Panc1 (cell line): ENCODE measurements at places on chromosomes 2 and 18. TPM values are rescaled to one million over a fixed set of nuclear protein-coding genes. Genes with fewer than 3 reads are reported as not detected.

DNA sequence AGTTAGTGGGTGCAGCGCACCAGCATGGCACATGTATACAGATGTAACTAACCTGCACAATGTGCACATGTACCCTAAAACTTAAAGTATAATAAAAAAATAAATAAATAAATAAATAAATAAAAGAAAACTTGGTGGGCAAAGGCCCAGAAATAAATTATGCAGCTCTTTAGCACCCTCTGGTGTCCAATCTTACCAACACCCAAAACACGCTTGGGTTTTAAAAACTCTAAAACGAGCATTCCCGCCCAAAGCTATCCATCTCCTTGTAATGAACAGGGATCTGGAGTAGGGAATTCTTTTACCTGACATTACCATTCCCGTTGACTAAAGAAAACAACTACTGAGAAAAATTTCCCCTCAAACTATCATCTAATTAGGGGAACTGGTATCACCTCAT, 2005.9 kb upstream of the CELF4 start:
- H3K27me3 ChIP-seq, result no peaks in the 10 kb centered on the region
- no peaks in the 10 kb centered on the region for H3K36me3 ChIP-seq
- H3K27ac ChIP-seq, result no peak overlapping the region
- no peak overlapping the region for H3K4me3 ChIP-seq
- H3K4me1 ChIP-seq, result no peaks in the 10 kb centered on the region

DNA sequence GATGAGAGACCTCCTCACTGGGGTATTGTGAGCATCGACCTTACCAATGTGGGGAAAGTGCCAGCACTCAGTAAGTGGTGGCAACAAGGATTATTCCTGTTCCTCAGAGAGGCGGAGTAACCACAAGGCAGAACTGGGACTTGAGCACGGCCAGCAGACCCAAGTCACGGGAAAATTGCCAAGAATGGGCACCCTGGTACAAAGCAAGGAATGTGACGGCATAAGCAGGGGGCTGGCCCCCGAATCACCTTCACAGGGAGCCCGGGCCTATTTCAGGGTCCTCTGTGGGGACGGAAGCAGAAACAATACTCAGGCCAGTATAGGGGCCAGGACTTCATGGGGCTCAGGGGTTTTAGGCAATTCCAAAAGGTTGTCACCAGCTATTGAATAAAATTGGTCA, 25.4 kb downstream of the CENPA start:
- DNase-seq, result no peak
- H3K4me3 ChIP-seq, result no peak overlapping the region
- H3K27me3 ChIP-seq, result no peaks in the 10 kb centered on the region
- H3K4me1 ChIP-seq, result no peaks in the 10 kb centered on the region
- H3K36me3 ChIP-seq, result no peaks in the 10 kb centered on the region

- no peaks in the 10 kb centered on the region for H3K27me3 ChIP-seq
- no peaks in the 10 kb centered on the region for H3K36me3 ChIP-seq
- H3K4me1 ChIP-seq, result peaks cover 5% of the 10 kb centered on the region; the same call in 1 of the 2 replicates
- H3K4me3 ChIP-seq, result no peak overlapping the region
Measured at GRCh38 chr2:156346731-156347130, 14.2 kb upstream of the NR4A2 start.

DNA sequence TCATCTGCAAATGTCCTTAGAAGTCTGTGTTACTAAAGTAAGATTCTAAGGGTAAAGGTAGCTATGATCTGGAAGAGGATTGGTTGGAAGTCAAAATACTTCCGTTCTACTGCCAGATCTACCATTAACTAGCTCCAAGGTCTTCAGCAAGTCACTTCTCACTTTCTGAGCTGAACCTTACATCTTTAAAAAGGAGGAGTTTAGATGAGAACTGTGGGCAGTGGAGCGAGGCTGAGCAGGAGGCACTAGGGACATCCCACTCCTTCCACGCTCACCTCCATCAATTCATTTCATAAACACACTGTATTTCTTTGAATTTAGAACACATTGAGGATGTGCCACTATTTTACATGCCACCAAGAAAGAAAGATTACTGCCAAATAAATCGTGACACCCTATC, 143.0 kb downstream of the ABCA12 start:
- no peaks in the 10 kb centered on the region for H3K36me3 ChIP-seq
- no peaks in the 10 kb centered on the region for H3K4me1 ChIP-seq
- no peak for DNase-seq
- no peak overlapping the region for H3K27ac ChIP-seq
- no peak overlapping the region for H3K4me3 ChIP-seq

- H3K27ac ChIP-seq, result no peak overlapping the region
- no peak overlapping the region for H3K4me3 ChIP-seq
- no peaks in the 10 kb centered on the region; the same call in 1 of the 2 replicates for H3K27me3 ChIP-seq
- DNase-seq, result no peak
- no peaks in the 10 kb centered on the region for H3K36me3 ChIP-seq
Measured at GRCh38 chr2:67320861-67321587, 76.1 kb upstream of the ETAA1 start.

GRCh38 chr2:14635391-14635871, 2.9 kb downstream of the LRATD1 start:
- DNase-seq, result no peak
- no peaks in the 10 kb centered on the region for H3K4me1 ChIP-seq
- no peak overlapping the region for H3K4me3 ChIP-seq
- no peak overlapping the region for H3K27ac ChIP-seq
- H3K36me3 ChIP-seq, result no peaks in the 10 kb centered on the region
- no peaks in the 10 kb centered on the region for H3K27me3 ChIP-seq

GRCh38 chr2:232058063-232058877, 96.8 kb downstream of the DIS3L2 start:
- DNase-seq, result no peak
- H3K4me1 ChIP-seq, result no peaks in the 10 kb centered on the region
- H3K4me3 ChIP-seq, result no peak overlapping the region
- no peaks in the 10 kb centered on the region for H3K27me3 ChIP-seq
- H3K36me3 ChIP-seq, result no peaks in the 10 kb centered on the region

ELOA2 gene
- not detected for total RNA-seq

KRTCAP3 gene
- 1.9 TPM for total RNA-seq

SNTG2 gene
- not detected for total RNA-seq

ODC1 gene
- 159 TPM for total RNA-seq

MYO5B gene
- total RNA-seq, result 0.31 TPM

INPP5D gene
- total RNA-seq, result 0.39 TPM
